ENCODE measurements at places on chromosomes 1 and 21.

DNA sequence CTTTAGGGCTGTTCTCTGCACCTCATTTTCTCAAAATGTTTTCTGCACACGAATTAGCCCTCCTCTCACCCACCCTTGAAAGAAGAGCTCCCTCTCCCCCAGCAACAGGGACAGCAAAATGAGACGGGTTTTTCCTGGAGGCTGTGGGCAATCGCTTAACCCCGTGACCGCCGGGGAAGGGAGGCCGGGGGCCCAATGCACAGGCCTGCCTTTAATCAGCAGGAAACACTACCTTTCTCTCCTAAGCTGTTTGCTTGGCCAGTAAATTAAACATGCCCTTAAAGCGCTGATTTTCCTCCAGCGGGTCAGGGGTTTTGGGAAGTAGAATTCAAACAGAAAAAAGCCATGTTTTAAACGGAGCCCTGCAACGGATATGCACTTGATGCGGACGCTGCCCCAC lies 114.4 kb downstream of the PRDM16 start:
- DNase-seq, result no peak

DNA sequence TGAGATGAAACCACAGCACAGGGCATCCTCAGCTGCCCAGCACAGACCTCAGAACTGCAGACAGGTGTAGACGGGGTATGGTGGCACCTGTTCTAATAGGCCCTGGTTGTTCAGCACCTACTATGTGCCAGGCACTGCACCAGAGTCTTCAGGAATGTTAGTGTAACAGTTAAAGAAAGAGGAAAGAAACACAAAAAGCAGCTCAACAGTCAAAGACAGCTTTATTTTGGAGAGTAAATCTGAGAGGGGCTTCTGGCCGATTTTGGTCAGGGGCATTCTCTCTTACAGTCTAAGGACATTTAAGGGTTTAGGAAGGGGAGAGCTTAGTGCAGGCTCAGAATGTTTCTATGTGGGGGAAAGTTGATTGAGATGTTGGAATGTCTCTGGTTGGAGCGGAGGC lies 45.2 kb upstream of the ACTL8 start:
- DNase-seq, result no peak

- no peak for DNase-seq
These were observed 27.8 kb downstream of the IGFN1 start for GRCh38 chr1:201218409-201218808.

DNA sequence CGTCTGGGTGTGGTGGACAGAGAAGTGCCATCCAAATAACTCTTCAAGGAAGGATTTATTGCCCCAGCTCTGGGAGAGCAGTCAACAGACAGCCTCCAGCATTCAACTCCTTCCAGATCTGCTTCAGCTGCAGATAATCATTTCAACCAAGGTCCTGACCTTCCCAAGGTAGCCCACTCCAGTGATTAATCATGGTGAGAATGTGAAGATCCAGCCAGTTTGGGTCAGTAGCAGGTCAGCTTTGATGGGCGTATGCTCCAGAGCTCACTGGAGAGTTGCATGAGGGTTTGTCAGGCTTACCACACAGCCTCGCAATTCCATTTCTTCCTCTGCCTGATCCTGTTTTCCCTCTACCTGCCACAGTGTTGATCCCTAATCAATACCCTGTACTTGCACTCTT lies 214.5 kb upstream of the ZRANB2 start:
- no peak for DNase-seq

DNA sequence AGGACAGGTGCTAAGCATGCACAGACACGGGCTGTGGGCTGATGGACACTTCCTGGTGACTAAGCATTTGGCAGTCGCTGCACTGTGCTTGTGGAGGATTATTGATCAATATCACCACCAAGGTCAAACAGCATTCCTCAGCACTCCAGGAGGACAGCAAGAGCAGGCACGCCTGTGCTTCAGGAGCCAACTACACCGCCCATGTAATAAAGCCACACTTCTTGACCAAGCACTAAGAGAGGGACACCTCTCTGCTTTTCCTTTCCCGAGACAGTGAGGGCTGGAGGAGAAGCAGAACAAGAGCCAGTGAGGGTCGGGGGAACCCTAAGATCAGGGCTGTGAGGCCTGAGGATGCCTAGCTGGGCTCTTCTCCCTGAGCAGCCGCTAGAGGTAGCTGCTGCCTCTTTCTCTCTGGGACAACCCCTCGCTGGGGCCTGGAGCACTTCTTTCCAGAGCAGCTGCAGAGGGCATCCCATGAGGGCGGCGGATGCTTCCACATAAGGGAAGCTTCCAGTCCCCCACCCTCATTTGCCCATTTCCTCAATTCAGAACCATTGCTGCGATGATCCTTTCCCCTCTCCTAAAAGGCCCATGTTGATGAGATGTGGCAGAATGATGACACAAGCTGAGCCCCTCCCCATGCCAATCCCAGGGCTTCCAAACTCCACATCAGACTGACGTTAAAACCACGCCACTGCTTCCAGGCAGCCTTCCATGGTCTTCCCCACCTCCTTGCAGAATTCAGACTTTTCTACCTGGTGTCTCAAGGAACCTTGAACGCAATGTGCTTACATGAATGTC lies 19.1 kb downstream of the RAB7B start:
- no peak for DNase-seq

GRCh38 chr1:203039609-203040512 lies 13.6 kb downstream of the PPFIA4 start:
- DNase-seq, result no peak

All from stimulated activated CD8-positive, alpha-beta memory T cell treated with anti-CD3 and anti-CD28 coated beads, Interleukin-4, amount 100 ng/mL, for 24 hours (primary cell).